ENCODE measurements at places on chromosomes 11 and 22.

- no peak for DNase-seq
Measured at GRCh38 chr11:61098778-61099177, 3.5 kb upstream of the CD5 start.

DNA sequence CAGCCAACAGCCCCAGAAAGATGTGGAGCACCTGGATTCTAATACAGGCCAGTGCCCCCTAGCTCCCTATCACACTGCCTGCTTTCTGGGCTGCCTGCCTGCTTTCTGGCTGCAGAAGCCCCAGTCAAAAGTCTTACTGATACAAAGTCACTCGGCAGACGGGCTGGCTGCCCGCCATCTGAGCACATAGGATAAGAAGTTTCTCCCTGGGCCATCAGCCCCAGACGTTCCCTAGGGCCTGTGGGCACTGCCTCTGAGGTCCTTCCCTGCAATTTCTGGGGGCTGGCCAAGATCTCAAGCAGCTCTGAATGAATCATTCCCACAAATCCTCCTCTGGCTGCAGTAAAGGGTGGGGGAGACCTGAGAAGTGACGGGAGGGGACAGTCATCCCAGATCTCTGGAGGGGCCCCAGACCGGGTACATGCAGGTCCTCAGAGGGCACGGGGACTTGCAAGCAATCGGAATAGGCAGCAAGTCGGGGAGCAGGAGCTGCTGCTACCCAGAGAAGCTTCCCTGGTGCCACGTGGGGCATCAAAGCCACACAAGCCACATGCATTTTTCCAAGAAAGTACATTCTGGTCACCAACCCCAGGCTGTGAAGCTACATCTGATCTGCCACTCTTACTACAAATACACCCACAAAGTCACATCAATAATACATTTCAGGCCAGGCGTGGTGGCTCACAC is 4.7 kb downstream of the TPST2 start:
- DNase-seq, result no peak

GRCh38 chr11:7278314-7278917 is 26.7 kb downstream of the SYT9 start:
- DNase-seq, result no peak

- DNase-seq, result no peak
Measured at GRCh38 chr11:8312986-8313385, 49.3 kb upstream of the LMO1 start.

DNA sequence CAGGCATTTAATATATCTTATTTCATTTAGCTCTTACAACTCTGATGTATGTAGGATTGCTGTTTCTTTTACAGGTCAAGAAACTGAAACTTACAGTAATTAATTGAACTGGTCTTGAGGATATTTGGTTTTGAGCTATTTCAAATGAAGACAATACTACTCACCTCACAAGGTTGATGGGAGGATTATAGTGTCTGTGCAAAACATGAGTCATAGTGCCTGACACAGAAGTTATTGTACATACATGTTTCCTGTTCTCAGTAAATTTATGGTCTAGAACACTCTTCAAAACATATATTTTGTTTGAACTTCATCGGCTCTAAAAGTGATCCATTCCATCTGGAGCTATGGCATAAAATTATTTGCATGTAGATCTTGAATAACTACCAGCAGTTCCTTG is 61.9 kb downstream of the CECR2 start:
- no peak for DNase-seq

GRCh38 chr22:46149512-46150033 is 753 bp upstream of the PPARA start:
- peak; percentile 32 for DNase-seq

- no peak for DNase-seq
Measured at GRCh38 chr11:540583-541432, 3.5 kb downstream of the LRRC56 start.
